ENCODE measurements at places on chromosomes 4 and X.
A peak's percentile ranks its signal among the peaks of the same experiment; 100 is the strongest.

GRCh38 chr4:3703343-3703676 lies 62.9 kb upstream of the ADRA2C start:
- DNase-seq, result no peak

DNA sequence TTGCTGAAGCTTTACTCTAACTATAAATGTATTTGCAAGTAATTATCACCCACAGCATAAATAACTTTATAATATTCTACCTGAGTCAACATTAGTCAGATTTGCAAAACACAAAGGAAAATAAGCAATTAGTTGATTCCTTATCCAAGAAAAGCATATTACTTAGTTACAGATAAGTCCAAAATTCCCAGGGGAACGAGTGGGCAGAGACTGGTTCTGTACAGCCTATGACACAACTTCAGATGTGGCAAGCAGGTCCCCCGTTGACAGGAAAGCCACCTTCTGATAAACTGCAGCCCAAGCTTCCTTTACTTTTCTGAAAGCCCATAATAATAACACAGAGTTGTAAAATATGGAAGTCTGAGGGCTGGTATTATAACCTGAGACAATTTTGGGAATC lies 62.4 kb upstream of the NDP start:
- DNase-seq, result no peak

DNA sequence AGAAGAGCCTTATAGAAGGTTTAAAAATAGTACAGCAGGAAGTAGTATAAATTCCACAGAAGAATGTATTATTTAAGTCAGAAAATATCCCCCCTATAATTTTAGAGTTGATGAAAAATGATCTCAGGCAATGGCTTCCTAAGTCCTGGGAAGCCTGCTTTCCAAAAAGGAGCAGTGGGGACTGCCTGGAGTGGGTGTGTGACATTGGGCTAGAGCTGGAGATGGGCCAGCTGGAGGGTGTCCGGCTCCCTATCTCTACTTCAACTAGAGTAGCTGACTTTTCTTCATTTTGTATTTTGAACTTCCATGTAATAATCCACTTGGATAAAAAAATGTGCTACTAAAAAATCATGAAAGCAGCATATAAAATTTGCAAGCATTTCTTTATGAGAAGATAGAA lies 253.9 kb downstream of the ANK2 start:
- no peak for DNase-seq

DNA sequence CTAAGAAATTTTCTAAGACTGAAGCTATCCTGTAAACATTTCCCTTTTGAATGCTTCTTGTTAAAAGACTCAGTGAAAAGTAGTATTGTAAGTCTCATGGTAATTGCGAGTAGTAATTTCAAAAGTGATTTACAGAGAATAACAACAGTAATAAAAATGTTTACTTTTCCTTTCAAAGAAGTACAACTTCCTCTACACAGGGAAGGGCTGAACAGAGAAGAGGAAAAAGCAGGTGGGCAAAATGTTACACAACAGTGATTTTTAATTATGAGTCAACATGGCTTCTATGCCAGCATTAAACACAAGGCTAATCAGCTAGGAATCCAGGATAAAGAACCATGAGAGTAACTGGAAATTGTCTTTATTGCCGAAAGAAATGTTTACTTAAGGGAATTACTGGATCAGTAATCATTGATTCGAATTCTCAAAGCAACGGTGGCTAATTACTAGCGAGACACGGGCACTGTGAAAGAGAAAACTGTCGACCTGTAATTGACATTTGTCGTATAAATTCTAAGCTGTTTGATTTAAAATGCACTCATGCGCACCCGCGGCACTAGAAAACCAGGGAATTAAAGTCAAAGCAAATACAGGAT lies 15.4 kb downstream of the UTP3 start:
- peak; percentile 6 for DNase-seq

DNA sequence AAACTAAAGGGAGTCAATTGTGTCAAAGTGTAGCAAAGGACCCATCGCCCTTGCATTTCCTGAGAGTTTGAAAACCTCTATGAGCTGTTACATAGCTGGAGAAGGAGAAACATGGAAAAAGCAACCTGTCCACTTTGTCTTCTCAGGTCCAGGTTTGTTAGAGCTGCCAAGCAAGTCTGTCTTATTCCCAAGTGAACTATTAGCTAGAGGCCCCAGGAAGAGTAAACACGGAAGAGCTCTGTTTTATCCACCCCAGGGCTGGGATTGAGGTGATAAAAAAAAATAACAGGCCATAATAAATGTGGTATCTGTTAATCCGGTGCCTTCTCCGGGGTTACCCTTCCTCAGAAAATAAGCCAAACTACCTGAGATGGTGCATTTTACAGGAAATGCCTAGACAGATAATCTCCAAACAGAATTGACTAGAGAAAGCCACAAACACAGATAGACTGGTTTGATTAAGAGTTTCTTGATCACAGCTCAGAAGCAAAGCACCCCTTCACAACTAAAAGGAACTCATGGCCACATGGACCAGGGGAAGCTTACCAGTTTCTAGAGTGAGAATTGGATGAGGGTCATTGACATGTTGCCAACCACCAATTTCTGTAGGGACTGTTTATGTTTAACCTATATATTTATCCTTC lies 35.9 kb upstream of the RELL1 start:
- DNase-seq, result no peak

- no peak for DNase-seq
These were observed 141.5 kb downstream of the TENM3 start for GRCh38 chr4:182384631-182385091.

- no peak for DNase-seq
These were observed 108.3 kb upstream of the TEX13A start for GRCh38 chrX:105328773-105329172.

DNA sequence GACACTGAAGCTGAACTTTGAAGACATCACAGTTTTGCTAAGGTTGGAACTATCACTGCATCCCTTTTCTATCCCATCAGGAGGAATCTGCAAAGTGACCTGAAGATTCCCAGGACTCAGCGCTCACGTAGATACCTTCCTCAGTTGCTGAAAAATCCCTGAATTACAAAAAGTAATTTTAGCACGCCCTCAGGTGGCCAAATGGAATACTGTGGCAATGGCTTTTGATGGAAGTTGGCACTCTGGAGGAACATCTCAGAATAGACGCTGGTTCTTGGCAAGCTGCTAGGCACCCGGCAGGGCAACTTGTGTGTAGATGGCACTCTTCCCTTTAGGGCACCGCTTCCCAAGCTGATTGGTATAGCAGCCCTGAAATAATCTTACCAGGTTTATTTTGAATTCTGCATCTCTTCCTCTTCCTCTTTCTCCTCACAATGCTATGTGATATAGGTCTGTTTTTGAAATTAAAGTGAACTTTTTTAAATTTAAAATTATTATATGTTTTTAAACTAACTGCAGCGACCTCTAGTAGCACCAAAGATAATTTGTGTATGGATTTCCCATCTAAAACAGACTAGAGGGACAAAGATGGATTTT lies 16.3 kb upstream of the ESX1 start:
- peak; percentile 14 for DNase-seq

GRCh38 chr4:100985576-100985975 lies 361.8 kb downstream of the PPP3CA start:
- DNase-seq, result no peak

DNA sequence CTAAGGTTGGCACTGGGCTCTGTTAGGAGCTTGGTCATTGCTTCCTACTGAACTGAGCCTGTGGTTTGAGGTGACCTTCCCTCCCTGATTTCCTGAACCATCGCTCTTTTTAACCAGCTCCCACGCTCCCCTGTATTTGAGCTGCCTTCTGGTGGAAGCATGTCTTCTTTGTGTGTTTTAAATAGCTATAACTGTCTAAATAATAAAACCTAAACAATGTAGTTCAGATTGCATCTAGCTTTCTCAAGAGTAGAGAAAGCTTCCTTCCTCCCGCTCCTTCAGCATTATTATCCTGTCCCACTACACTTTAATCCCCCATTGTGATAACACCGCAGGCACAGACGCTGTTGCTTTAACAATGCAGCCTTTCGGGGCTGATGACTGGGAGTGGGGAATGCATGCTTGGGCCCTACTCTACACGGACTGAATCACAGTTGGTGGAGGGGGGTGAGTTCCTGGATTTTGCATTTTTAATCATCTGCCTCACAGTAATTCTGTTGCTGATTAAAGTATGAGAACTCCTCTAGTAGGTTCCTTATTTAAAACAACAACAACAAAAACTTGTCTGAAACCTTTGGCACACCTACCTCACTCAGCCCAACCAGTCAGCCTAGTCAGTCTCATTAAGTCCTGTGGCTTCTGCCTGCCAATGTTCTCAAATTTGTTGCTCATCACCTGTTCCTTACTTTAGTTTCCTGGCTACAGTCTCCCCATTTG lies 6.6 kb downstream of the SMS start:
- no peak for DNase-seq

DNA sequence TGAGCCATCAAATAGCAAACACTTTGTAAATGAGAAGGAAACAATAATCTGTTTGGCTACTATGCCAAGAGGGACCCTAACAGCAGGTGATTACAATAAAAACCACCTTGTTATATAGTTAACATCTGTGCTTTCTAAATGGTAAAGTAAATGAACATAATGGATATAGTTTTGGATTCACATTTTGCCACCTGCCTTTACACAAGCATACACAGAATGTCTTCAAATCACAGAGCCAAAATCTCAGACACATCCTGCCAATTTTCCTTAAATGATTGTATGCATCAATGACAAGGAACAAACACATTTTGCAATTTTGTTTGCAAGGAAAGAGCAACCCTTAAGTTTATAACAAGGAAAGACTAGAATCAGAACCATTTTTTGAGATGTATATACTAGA lies 334.2 kb downstream of the FSTL5 start:
- DNase-seq, result no peak

- no peak for DNase-seq
These were observed 96.7 kb downstream of the AREG start for GRCh38 chr4:74541667-74542066.

DNA sequence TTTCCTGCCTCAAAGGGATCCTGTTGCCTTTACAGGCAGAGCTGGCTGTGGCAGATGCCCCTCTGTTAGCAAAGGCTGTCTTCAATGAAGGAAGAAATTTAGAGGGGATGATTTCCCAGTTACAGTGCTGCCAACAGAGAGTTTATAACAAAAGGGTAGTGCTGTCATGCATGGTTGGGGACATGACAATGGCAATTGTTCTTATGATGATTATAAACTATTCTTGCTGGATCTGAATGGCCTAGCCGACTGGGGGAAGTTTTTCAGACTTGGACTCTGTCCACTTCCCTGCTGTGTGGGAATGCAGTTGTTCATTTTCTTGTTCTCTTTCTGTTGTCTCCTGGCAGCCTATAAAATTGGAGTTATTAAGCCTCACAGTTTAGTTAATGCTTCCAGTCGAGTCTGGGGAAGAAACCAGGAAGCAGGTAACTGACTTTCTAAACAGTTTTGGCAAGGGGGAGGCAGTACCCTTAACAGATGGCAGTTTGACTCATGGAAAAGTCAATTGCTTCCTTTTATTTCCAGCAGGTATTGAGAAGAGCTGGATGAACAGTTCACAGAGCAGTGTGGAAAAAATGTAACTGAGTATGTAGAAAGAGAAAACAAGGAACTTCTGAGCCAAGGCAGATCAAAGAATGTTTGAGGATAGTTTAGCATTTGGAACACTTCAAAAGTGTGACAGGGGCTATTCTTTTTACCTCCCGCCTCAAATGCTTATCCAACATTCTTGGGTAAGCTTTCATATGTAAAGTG lies 582.6 kb downstream of the RAPGEF2 start:
- no peak for DNase-seq

- no peak for DNase-seq
These were observed 516.4 kb upstream of the BOD1L1 start for GRCh38 chr4:14143892-14144291.

- DNase-seq, result no peak
These were observed 13.9 kb downstream of the FNIP2 start for GRCh38 chr4:158782551-158783360.

- DNase-seq, result no peak
These were observed at the start of gene CXCL5 for GRCh38 chr4:73998040-73999011. TSS of gene CXCL5 (minus strand) at chr4:73998677. CDS start at chr4:73998581, 96 bp downstream.

- DNase-seq, result no peak
These were observed 67.4 kb downstream of the DMP1 start for GRCh38 chr4:87717276-87718031.

All from amygdala (tissue), 56 donors.